ENCODE measurements at places on chromosomes 11 and 22. TPM values are rescaled to one million over a fixed set of nuclear protein-coding genes. Genes with fewer than 3 reads are reported as not detected.

- H3K27me3 ChIP-seq: no peaks in the 10 kb centered on the region
- no peaks in the 10 kb centered on the region for H3K4me1 ChIP-seq
- DNase-seq: no peak
These were observed 147.4 kb upstream of the ZC3H12C start for GRCh38 chr11:109945626-109946321.

DNA sequence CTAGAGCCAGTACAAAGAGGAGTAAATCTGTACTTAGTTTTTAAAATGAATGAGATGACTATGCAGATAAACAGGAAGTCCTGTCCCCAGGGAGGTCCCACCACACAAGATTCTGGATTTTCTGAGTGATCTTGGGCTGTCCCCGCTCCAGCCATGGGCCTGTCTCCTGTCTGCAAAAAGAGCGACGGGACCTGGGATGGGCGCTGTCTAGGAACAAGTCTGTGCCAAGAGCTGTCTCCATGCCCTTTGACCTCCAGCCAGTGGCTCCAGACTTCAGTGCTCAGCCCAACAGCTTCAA, 6.0 kb downstream of the CSNK1E start:
- H3K36me3 ChIP-seq: peaks cover 28% of the 10 kb centered on the region
- peaks cover 66% of the 10 kb centered on the region for H3K4me1 ChIP-seq
- DNase-seq: no peak
- no peak overlapping the region for H3K4me3 ChIP-seq
- H3K27ac ChIP-seq: peak overlapping the region; percentile 23

DNA sequence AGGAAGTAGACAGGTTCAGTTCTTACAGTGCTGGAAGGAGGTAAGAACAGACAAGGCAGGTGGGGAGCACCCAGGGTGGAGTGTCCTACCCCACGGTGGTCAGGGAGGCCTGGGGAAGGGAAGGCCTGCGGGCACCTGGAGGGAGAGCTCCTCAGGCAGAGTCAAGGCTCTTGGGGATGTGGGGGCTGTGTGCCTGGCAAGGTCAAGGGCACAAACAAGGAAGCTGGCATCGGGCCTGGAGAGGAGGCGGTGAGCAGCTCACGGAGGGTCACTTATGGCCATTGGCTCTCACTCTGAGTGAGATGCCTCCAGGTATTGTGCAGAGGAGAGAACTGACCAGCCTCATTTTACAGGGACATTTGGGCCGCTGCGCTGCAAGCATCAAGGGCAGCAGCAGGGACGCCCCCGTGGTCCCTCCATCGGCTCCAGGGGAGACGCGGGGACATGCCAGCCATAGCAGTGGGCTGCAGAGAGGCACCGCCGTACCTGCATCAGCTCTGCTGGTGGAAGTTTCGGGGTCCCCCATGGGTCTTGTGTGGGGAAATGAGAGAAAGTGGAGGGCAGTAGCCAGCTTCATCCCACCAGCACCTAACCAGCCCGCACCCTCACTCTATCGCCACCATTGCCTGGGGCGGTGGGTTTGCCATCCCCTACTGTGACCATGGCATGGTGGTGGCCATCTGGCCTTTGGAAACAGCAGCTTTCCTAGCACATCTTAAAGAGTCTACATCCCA, 37.5 kb upstream of the RTL6 start:
- H3K4me1 ChIP-seq: no peaks in the 10 kb centered on the region
- no peaks in the 10 kb centered on the region for H3K27me3 ChIP-seq
- no peak for DNase-seq
- H3K4me3 ChIP-seq: no peak overlapping the region
- no peak overlapping the region for H3K27ac ChIP-seq

RHBDD3 gene
- 14.6 TPM for total RNA-seq

TRIM34 gene
- 10.4 TPM for total RNA-seq

CLCF1 gene
- total RNA-seq: 2.2 TPM

MYOD1 gene
- not detected for total RNA-seq

NPAS4 gene
- total RNA-seq: not detected

GRCh38 chr11:81975261-81975900, 758.3 kb downstream of the FAM181B start:
- H3K4me1 ChIP-seq: no peaks in the 10 kb centered on the region
- H3K27me3 ChIP-seq: no peaks in the 10 kb centered on the region
- H3K36me3 ChIP-seq: no peaks in the 10 kb centered on the region
- H3K4me3 ChIP-seq: no peak overlapping the region
- DNase-seq: no peak
- H3K27ac ChIP-seq: no peak overlapping the region

TMEM134 gene
- total RNA-seq: 59.9 TPM

GRCh38 chr11:106249617-106250239, 172.3 kb downstream of the AASDHPPT start:
- no peaks in the 10 kb centered on the region for H3K27me3 ChIP-seq
- H3K36me3 ChIP-seq: no peaks in the 10 kb centered on the region
- no peak overlapping the region for H3K4me3 ChIP-seq

- H3K27ac ChIP-seq: no peak overlapping the region
- H3K4me1 ChIP-seq: no peaks in the 10 kb centered on the region
- peaks cover 22% of the 10 kb centered on the region for H3K27me3 ChIP-seq
- no peak for DNase-seq
These were observed 255.4 kb downstream of the MIAT start for GRCh38 chr22:26912655-26913345.

GRCh38 chr11:63536669-63537292, at the start of gene PLAAT4:
Gene PLAAT4, plus strand, starts transcription at chr11:63536808. Its CDS starts 61 bp downstream, at chr11:63536869.
- H3K27ac ChIP-seq: peak within 1 kb of the TSS; percentile 92
- H3K4me1 ChIP-seq: peaks cover 40% of the 10 kb centered on the region
- DNase-seq: no peak
- no peaks in the 10 kb centered on the region for H3K27me3 ChIP-seq
- H3K36me3 ChIP-seq: peaks cover 11% of the 10 kb centered on the region
- peak within 1 kb of the TSS; percentile 72 for H3K4me3 ChIP-seq

DCHS1 gene
- total RNA-seq: 10.4 TPM

- H3K4me3 ChIP-seq: no peak overlapping the region
- no peaks in the 10 kb centered on the region for H3K4me1 ChIP-seq
- H3K27ac ChIP-seq: no peak overlapping the region
- DNase-seq: no peak
- H3K36me3 ChIP-seq: no peaks in the 10 kb centered on the region
These were observed 216.3 kb downstream of the FAT3 start for GRCh38 chr11:92440701-92441442.

SYT7 gene
- 0.20 TPM for total RNA-seq

DNA sequence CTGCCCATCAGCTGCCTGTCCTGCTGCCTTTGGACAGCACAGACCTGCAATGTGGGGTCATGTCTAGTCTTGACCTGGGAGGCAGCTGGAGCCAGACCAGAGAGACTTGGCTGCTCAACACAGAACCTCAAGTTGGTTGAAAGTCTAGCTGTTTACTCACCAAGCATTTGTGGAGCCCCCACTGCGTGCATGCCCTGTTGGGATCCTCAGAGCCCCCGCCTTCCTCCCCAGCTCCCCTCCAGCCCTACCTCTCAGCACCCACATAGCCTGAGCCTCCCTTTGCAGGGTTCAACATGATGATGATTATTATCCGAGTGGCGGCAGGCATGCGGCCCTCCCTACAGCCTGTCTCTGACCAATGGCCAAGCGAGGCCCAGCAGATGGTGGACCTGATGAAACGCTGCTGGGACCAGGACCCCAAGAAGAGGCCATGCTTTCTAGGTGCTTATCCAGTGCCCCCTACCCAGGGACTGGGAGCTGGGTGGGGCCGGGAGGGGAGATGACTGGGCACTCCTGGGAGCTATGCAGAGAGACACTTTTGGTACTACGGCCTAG, 8.3 kb downstream of the ANKK1 start:
- H3K36me3 ChIP-seq: no peaks in the 10 kb centered on the region
- no peak for DNase-seq
- H3K4me3 ChIP-seq: no peak overlapping the region
- H3K27ac ChIP-seq: no peak overlapping the region
- no peaks in the 10 kb centered on the region for H3K27me3 ChIP-seq

C11orf86 gene
- total RNA-seq: not detected

GRCh38 chr22:43101306-43101705, 9.2 kb upstream of the BIK start:
- H3K4me1 ChIP-seq: peaks cover 6% of the 10 kb centered on the region
- no peak overlapping the region for H3K27ac ChIP-seq
- no peaks in the 10 kb centered on the region for H3K36me3 ChIP-seq
- no peaks in the 10 kb centered on the region for H3K27me3 ChIP-seq
- DNase-seq: no peak

RBMXL2 gene
- total RNA-seq: not detected

GRCh38 chr22:45866126-45866645, 110.8 kb downstream of the WNT7B start:
- H3K27me3 ChIP-seq: peaks cover 67% of the 10 kb centered on the region
- no peak for DNase-seq
- H3K4me3 ChIP-seq: no peak overlapping the region
- H3K27ac ChIP-seq: no peak overlapping the region
- no peaks in the 10 kb centered on the region for H3K36me3 ChIP-seq

TBX10 gene
- total RNA-seq: not detected

- no peak overlapping the region for H3K4me3 ChIP-seq
- H3K27me3 ChIP-seq: no peaks in the 10 kb centered on the region
- H3K27ac ChIP-seq: no peak overlapping the region
These were observed 100.3 kb downstream of the TENM4 start for GRCh38 chr11:79340535-79340934.

DNA sequence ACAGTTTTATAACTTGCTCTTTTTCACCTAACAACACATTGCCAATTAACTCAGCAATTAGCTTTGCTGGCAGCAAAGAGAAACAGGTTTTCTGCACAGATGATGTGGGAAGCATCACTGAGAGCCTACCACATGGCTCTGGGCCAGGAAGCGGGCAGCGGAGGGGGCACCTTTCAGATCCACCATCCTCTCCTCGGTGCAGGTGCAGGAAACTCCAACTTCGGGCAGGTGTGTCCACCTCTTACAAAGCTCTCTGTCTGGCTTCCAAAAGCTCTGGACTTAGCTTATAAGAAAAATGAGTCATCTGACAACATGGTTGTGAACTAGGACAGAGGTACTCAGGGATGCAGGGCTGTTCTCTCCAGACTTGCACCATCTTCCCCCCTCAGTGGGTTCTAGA, 77.0 kb downstream of the RPS6KA4 start:
- H3K27me3 ChIP-seq: peaks cover 56% of the 10 kb centered on the region
- DNase-seq: no peak
- no peak overlapping the region for H3K27ac ChIP-seq

DNA sequence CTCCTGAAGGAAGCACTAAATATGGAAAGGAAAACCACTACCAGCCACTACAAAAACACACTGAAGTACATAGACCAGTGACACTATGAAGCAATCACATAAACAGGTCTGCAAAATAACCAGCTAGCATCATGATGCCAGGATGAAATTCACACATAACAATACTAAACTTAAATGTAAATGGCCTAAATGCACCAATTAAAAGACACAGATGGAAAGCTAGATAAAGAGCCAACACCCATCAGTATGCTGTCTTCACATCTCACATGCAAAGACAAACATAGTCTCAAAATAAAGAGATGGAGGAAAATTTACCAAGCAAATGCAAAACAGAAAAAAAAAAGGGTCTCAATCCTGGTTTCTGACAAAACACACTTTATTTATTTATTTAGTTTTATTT, 171.7 kb downstream of the TTC28 start:
- H3K27me3 ChIP-seq: peaks cover 17% of the 10 kb centered on the region
- H3K4me3 ChIP-seq: no peak overlapping the region
- DNase-seq: no peak
- no peaks in the 10 kb centered on the region for H3K36me3 ChIP-seq

DNA sequence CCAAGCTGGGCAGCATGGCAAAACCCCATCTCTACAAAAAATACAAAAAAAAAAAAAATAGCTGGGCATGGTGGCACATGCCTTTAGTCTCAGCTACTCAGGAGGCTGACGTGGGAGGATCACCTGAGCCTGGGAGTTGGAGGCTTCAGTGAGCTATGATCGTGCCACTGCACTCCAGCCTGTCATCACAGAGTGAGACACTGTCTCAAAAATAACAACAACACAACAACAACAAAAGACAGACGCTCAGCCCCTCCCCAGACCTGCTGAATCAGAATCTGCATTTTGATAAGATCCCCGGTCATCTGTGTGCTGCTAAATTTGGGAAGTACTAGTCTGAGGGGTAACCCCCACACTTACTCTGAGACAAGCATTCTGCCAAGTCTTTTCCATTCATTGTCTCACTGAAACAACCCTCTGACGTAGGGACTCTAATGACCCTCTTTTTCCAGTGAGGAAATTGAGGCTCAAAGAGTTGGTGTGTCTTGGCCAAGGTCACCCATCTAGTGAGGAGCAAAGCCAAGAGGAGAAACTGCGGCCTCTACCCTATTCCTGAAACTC, 7.5 kb downstream of the NEFH start:
- H3K4me1 ChIP-seq: no peaks in the 10 kb centered on the region
- H3K36me3 ChIP-seq: no peaks in the 10 kb centered on the region
- no peak overlapping the region for H3K27ac ChIP-seq
- DNase-seq: no peak
- no peak overlapping the region for H3K4me3 ChIP-seq
- no peaks in the 10 kb centered on the region for H3K27me3 ChIP-seq

PARVA gene
- total RNA-seq: 0.41 TPM

- no peak for DNase-seq
- H3K27ac ChIP-seq: peak overlapping the region; percentile 13
- peaks cover 32% of the 10 kb centered on the region for H3K4me1 ChIP-seq
- H3K27me3 ChIP-seq: no peaks in the 10 kb centered on the region
- H3K36me3 ChIP-seq: no peaks in the 10 kb centered on the region
- H3K4me3 ChIP-seq: no peak overlapping the region
These were observed 37.7 kb upstream of the PCF11 start for GRCh38 chr11:83119216-83119615.

GRCh38 chr22:25488244-25489020, 76.0 kb upstream of the GRK3 start:
- no peaks in the 10 kb centered on the region for H3K27me3 ChIP-seq
- DNase-seq: no peak
- peaks cover 22% of the 10 kb centered on the region for H3K36me3 ChIP-seq
- H3K27ac ChIP-seq: no peak overlapping the region
- H3K4me1 ChIP-seq: no peaks in the 10 kb centered on the region

ARHGAP8 gene
- total RNA-seq: 1.1 TPM

ZNF143 gene
- 46.3 TPM for total RNA-seq

UNC93B1 gene
- total RNA-seq: 29.6 TPM

GRCh38 chr11:109236696-109237095, 185.3 kb upstream of the C11orf87 start:
- no peaks in the 10 kb centered on the region for H3K27me3 ChIP-seq
- no peak overlapping the region for H3K4me3 ChIP-seq
- no peak for DNase-seq
- no peaks in the 10 kb centered on the region for H3K4me1 ChIP-seq
- no peaks in the 10 kb centered on the region for H3K36me3 ChIP-seq

DNA sequence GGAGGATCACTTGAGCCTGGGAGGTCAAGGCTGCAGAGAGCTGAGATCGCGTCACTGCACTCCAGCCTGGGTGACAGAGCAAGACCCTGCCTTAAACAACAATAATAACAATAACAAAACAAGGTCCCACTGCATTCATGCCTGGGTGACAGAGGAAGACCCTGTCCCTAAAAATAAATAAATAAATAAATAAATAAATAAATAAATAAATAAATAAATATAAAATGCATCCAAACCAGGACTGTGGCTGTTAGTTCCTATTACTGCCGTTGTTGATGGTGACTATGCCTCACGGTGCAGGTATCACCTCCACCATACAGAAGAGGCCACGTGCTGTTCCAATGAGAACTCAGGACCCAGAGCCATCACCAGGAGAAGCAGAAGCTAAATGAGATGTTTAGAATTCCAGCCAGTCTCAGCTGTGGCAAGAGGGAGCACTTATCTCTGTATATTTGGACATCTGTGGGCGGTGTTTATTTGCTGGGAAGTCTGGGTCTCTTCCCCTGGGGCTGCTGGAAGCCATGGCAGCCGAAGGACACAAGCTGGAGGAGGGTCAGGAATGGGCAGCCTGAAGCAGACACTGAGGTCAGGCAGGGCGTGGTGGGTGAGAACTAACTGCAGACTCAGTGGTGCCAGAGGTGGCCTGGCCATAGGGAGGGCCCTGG, 21.6 kb downstream of the C11orf86 start:
- H3K27ac ChIP-seq: no peak overlapping the region
- no peaks in the 10 kb centered on the region for H3K36me3 ChIP-seq
- H3K4me1 ChIP-seq: no peaks in the 10 kb centered on the region
- no peak overlapping the region for H3K4me3 ChIP-seq
- H3K27me3 ChIP-seq: peaks cover 29% of the 10 kb centered on the region
- DNase-seq: no peak

Data from T-cell (primary cell).